ENCODE measurements at places on chromosomes 5 and 9.
A peak's percentile ranks its signal among the peaks of the same experiment; 100 is the strongest.

DNA sequence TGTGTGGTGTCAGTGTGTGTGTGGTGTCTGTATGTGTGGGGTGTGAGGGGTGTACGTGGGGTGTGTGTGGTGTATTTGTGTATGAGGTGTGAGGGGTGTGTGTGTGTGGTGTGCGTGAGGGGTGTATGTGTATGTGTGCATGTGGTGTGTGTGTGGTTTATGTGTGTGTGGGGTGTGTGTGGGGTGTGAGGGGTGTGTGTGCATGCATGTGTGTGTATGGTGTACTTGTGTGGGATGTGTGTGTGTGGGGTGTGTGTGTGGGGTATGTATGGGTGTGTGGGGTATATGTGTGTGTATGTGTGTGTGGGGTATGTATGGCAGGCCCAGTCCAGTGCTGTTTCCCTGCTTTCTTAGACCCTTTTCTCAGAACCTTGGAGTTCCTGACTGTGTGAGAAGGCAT lies 83.3 kb downstream of the PTTG1 start:
- no peak for DNase-seq

DNA sequence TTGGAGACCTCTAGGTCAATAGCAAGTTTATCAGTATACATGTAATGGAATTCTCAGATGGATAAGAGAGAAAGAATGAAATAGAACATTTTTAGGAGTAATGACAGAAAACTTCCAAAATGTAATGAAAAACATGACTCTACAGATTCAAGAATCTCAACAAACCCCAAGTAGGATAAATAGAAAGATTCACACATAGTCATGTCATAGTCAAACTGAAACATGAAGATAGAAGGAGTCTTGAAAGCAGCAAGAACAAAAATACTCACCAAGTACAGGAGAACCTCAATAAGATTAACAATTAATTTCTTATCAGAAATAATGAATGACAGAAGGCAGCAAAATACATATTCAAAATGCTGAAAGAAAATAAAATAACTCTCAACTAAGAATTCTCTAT lies 164.5 kb downstream of the SPATA31D1 start:
- DNase-seq = no peak

DNA sequence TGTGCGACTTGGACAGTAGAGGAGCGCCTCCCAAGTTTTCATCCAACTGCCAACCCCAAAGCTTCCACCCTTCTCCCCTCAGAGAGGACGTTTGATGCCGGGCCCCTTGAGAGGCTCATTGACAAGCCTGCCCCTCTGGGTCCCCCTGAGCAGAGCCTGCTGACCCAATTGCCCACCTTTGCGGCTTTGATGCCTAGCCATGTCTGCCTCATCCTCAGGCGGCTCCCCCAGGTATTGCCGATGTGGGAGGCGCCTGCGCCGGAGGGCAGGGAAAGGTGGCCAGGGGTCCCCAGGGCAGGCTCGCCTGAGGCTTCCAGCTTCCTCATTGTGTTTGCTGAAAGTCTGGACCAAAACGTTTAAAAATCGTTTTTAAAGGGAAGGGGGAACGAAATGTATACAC lies 1.4 kb downstream of the ODF2 start:
- DNase-seq = no peak

- no peak for DNase-seq
These were observed 24.4 kb upstream of the FNIP1 start for GRCh38 chr5:131821221-131821620.

- DNase-seq = no peak
These were observed 51.7 kb downstream of the MTAP start for GRCh38 chr9:21854119-21854518.

GRCh38 chr5:37838152-37838932 lies 1.5 kb downstream of the GDNF start:
- DNase-seq = peak; percentile 93

DNA sequence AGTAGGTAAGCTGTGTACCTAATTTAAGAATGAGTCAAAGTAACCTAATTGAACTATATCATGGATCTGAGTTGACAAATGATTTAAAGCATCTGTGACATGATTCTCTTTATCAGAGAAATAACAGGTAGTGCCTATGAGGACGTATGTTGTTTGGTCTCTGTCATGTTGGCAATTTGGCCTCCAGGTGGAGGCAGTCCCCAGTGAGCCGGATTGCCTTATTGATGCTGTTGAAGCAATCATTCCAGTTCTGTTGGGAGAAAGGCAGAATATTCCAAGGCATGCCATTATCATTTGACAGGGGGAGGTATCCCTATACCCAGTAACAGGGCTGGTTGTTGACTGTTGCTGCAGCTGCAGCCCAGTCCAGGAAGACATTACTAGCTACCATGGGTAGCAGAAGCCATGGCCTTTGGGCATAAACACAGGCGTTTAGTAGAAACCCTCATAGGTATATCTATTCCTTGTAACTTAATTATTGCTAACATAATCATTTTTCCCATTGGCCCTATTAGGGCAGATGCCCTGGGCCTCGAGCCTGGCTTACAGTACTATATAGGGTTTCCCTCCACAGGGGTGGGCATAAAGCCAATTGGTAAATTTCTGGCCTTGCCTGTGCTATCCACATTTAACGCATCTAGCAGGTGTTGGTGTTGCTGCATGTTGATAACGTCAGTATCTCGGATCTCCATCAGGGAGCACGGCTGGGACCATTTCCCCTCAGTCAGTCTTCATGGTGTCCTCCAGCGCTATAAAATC lies 12.2 kb upstream of the SLC22A4 start:
- DNase-seq = no peak

- no peak for DNase-seq
These were observed 10.8 kb downstream of the KLF4 start for GRCh38 chr9:107478805-107479204.

DNA sequence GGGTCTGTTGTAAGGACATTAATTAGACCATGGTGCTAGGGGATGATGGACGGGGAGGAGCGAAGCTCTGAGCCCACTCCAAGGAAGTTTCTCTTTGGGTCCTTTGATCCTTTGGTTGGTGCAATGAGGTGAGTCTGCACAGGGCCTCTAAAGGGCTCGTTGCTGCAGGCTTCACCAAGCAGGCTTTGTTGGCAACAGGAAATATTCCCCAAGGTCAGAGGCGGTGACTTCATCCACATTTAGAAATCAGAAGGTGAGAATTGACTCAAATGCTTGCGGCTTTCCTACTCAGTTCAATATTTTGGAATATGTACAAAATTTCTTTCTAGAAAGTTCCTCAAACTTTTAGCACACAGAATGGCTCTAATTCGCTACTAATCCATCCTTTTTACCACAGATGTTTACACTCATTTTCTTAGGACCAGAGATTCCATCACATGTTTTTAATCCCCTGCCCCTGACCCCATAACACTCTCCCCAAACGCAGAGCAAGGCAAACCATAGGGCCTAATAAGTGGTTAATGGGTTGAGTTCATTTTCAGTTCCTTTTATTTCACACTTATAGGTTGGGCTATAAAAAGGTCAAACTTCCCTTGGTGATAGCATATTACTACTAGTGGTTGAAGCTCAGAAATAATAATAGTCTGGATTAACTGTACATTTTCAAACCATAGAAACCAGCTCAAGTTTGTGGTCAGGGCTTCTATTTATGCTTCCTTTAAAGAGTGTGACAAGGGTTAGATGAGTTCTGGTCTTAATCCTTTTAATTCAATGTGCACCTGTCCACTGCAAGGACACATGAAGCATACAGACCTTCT lies 37.3 kb upstream of the TMEM252 start:
- no peak for DNase-seq

DNA sequence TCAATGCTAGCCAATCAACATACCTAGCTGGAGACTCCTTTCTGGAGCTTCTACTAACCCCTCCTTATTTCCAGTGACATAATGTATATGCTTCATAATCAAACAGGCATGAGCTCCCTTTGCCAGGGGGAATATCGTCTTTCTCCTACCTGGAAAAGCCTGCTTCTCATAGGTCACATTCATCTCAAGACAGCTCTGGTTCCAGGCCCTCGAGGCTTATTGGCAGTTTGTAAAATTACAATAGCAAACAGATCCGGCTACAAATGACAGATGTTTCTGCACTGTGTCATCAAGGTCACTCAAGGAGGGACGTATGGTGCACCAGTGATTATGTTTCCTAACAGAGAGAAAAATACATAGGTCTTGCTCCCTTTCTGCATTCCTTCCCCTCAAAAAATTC lies 140.0 kb downstream of the SAXO1 start:
- DNase-seq = no peak

DNA sequence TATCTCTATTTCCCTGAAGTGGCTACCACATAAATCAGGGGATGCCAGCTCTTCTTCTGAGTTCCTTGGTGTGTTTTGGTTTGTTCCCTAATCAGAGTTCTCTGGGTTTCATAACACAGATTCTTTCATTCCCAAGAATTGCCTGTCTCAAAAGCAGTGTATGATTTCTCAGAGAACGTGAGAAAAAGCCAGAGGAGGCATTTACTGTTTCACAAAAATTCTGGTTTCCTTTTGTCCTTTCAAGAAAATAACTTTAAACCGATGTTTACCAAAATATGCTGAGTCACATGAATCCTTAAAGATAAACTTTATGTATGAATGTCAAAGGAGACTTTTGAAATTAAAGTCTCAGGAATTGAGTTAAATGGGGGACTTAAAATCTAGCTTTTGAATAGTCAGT lies 314.3 kb downstream of the EBF1 start:
- DNase-seq = no peak

- DNase-seq = peak; percentile 89
These were observed 5.3 kb downstream of the SLC36A3 start for GRCh38 chr5:151298063-151298855.

DNA sequence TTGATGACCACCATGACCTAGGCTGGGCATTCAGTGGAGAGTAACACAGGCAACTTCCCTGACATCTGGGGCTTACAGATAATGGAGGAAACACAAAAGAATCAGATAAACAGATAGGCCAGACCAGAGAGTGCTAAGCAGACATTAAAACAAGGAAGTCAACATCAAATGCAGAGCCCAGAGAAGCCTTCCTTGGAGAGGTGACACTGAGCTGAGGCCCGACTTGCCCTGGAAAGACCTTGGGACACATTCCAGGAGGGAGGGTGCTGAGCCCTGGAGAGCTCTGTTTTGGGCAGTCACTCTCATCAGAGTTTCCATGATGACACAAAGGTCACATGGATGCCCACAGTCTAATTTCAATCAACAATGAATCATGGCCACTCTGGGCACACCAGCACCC lies 31.9 kb upstream of the C5orf58 start:
- no peak for DNase-seq

DNA sequence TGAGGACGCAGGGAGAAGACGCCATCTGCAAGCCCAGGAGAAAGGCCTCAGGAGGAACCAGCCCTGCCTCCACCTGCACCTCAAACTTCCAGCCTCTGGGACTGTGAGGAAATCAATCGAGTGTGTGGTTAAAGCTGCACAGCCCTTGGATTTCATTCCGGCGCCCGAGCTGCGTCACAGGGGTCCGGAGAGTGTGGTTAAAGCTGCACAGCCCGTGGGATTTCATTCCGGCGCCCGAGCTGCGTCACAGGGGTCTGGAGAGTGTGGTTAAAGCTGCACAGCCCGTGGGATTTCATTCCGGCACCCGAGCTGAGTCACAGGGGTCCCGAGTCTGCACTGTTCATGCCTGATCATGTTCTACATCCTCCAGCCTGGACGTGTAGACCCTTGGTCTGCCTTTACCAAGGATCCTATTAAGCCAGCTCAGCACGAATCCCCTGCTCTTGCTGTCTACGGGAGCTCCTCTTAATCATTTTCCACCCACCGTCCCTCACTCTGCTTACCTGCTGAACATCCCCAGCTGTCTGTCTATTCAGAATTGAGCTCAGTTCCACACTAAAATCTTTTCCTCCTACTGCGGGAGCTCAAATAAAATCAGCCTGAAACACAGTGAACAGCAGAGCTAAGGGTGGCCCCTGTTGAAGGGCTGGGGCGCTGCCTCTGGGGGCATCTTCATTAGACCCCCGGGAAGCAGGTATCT lies 73.0 kb upstream of the OLFM1 start:
- no peak for DNase-seq

DNA sequence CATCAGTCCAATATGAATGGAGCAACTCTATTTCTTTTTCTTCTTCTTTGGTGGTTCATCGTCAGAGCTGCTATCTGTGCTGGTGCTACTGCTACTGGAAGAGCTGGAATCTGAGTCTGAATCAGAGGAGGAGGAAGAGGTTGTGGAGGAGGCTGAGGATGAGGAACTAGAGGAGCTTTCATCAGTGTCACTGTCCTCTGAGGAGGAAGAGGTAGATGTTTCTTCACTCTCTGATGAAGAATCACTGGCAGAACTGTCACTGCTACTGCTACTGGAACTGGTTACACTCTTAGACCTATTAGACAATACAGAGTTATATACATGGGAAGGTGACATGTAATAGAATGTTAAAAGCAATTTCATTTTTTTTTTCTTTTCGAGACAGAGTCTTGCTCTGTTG lies 27.8 kb downstream of the ZCCHC10 start:
- no peak for DNase-seq

GRCh38 chr5:54741711-54742110 lies 224.2 kb downstream of the SNX18 start:
- DNase-seq = no peak

DNA sequence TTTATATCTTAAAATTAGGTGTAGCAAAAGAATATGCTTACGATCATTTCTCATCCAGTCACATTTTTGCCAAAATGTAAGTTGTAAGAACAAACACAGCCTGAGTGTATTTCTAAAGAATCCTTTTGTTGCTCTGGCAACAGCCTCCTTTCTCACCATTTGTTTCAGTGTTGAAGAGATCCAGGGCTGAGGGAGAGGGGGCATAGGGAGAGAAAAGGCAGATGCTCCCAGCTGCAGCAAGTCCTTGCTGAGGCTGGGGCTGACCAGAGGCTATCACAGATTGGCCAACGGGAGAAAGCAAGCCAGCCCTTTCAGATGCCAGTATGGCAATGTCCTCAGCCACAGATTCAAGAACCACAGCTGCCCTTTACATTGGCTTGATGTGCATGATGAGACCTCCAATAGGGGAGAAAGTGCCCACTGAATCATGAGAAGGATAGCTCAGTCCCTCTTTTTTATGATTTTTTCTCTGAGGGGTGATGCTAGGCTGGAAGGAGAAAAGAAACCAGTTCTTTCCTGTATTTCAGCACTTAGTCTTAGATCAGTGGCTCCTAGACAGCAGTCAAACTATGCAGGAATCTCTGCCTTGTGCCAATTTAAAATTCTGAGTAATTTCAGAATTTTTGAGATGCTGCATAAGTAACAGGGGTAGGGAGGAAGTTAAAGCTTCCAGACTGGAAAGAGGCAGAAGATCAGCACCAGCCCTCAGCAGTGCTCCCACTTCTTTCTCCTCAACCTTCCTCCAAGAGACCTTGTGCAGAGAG lies 142.1 kb downstream of the LHFPL2 start:
- DNase-seq = peak; percentile 89

DNA sequence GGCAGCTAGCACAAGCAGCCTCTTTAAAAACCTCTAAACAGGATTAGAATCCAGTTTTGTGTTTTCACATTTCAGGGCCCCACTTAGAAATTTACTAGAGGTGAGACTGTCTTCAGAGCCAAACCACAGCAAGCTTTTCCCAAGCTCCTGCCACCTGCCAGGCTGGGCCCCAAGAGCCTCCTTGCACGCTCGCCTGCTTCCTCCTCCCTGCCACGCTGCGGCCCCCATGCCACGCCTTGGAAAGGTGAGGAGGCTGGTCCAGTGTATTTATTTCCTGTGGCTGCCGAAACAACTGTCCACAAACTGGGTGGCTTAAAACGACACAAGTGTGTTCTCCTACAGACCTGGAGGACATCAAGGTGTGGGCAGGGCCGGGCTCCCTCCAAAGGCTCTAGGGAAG lies 43.4 kb downstream of the NKX2-5 start:
- DNase-seq = no peak

GRCh38 chr5:124735169-124735858 lies 11.1 kb downstream of the ZNF608 start:
- peak; percentile 82 for DNase-seq

- no peak for DNase-seq
These were observed 277.8 kb downstream of the MAST4 start for GRCh38 chr5:66874004-66874403.

GRCh38 chr9:87554976-87555375 lies 57.3 kb downstream of the DAPK1 start:
- DNase-seq = no peak
